T-cell (primary cell): ENCODE measurements at places on chromosomes 4 and X.

GRCh38 chr4:141957416-141957815 lies 321.0 kb downstream of the IL15 start:
- DNase-seq, result no peak

DNA sequence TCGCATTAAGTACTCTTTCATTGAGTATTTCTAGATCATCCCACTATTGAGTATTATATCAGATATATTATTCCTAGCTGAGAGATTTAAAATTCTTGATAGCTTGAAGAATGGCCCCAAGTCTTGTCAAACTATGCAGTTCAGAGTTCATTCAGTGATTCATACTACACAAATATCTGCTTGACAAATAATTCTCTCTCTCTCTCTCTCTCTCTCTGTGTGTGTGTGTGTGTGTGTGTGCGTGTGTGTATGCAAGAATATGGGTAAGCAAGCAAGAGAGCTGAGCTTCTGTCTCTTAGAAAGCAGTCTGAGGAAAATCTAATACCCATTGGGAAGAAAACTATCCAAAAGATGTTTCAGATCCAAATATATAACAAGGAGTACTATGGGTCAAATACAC lies 142.0 kb downstream of the SLC10A7 start:
- DNase-seq, result no peak

DNA sequence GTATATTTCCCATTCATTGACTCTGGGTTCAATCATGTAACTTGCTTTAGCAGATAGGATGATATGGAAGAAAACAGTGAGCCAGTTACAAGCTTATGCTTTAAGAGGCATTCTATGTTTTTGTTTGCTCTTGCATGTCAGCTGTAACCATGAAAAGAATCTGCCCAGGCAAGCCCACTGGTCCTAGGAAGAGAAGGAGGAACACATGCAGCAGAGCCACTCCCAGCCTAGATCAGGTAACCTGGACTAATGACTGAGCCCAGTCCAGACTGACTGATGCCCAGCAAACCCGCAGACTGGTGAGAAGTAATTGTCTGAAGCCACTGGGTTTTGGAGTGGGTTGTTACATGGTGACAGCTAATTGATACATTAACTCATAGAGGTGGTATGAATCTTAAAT lies 167.9 kb downstream of the COL4A6 start:
- DNase-seq, result no peak

DNA sequence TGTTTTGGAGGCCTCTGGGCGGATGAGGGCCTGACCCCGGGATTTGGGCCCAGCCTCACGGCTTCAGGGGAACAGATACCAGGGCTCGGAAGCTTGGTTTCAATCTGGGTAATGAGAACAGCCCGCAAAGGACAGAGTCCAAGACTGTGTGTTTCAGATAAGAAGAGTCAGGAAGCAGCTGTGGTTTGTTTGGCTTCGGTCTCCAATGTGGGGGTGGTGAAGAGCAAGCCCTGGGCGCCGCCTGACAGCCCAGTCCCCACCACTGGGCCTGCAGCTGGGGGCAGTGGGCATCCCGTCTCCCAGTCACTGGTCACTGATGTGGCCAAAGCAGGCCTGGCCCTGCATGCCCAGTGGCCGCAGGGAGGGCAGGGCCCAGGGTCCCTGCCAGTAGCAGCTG lies 9.1 kb downstream of the WFS1 start:
- DNase-seq, result no peak
